ENCODE measurements at places on chromosomes 7 and 10.

DNA sequence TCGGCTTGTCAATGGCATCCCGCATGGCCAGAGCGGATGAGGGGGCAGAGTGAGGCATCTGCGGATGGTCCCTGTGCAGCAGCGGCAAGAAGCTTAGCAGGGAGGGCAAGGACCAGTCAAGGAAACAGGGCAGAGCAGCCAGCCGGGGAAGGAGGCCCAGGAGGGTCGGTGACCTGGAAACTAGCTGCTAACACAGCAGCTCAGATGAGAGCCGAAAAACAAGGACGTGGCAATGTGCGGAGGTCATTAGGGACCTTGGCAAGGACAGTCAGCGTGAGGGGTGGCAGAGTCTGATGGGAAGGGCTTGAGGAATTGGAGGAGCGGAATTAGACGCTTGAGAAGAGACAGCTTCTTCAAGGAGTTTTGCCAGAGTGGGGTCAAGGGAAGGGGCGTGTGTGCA lies 20.1 kb upstream of the SH2B2 start:
- DNase-seq: no peak

- DNase-seq: no peak
Observed at GRCh38 chr10:103933557-103934121, 15.7 kb upstream of the STN1 start.

GRCh38 chr7:50339990-50340500 lies 35.5 kb downstream of the IKZF1 start:
- DNase-seq: no peak

DNA sequence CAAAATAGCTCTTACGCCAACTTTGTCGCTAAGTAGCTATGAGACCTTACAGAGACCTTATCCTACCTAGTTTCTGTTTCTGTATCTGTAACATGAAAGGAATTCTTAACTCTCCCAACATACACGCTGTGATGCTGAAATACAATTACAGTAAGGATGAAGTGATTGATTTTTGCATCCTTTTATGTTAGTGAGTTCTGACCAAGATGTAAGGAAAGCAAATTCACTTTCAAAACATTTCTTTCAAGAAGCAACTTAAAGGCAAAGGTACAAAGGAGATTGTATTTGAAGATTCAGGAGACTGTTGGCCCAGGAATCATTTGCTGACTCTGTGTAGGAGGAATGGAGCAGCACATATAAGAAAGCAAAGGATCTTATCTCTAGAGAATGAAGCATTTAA lies 7.1 kb upstream of the ANK3 start:
- DNase-seq: peak; percentile 40

DNA sequence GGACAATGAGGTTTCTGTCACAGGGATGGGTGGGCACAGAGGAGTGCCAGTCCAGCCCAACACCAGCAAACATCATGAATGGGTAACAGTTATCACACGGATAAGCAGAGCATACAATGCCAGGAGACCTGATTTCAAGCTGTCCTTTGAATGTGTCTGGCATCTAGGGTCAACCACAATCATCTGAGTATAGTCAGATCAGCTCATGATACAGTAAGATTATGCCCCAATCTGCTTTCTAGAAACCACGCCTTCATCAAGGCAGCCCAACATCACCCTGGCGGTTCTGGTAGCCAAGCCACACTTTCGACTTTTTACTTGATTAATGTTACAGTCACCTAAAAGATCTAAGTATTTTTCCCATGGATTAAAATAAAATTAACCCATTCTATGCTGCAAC lies 10.5 kb downstream of the FAM171A1 start:
- no peak for DNase-seq
